ENCODE measurements at places on chromosomes 1 and 21.

- no peak for DNase-seq
Measured at GRCh38 chr1:203311368-203312301, 6.3 kb downstream of the BTG2 start.

GRCh38 chr1:57350610-57351009, 73.2 kb downstream of the DAB1 start:
- DNase-seq = no peak

- DNase-seq = no peak
Measured at GRCh38 chr1:1920057-1920607, 1.1 kb upstream of the TMEM52 start.

DNA sequence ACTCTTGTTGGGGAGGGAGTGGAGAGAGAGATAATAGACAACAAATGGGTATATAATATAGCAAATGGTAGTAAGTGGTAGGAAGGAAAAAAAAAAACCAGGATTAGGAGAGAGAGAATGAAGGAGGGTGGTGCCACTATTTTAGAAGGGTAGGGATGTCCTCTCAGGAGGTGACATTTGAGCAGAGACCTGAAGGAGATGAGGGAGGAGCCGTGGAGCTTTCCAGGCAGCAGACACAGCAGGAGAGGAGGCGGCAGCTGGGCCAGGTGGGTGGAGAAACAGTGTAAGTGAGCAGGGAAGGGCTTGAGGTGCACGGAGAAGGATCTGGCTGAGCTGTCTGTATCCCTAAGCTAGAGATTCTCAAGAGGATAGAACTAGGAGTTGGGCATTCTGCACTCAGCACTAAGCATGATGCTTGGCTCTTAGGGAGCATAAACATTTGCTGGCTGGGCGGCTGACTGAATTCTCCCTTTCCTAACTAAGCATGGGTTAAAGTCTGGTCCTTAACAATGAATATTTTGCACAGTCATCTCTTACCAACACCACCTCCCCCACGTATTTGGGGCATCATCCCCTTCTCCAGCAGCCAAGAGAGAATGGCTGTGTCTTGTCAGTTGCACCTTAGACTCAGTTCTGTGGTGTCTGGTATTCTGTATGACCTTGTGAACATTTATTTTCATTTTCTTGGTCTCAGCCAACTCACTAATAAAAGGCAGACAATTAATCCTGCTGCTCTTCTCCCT, 27.6 kb upstream of the SARS1 start:
- no peak for DNase-seq

- DNase-seq = no peak
Measured at GRCh38 chr1:228064741-228065542, 17.6 kb upstream of the ARF1 start.

GRCh38 chr1:26574719-26575251, 45.2 kb downstream of the RPS6KA1 start:
- DNase-seq = no peak

GRCh38 chr1:234782791-234783190, 172.8 kb upstream of the IRF2BP2 start:
- DNase-seq = no peak

DNA sequence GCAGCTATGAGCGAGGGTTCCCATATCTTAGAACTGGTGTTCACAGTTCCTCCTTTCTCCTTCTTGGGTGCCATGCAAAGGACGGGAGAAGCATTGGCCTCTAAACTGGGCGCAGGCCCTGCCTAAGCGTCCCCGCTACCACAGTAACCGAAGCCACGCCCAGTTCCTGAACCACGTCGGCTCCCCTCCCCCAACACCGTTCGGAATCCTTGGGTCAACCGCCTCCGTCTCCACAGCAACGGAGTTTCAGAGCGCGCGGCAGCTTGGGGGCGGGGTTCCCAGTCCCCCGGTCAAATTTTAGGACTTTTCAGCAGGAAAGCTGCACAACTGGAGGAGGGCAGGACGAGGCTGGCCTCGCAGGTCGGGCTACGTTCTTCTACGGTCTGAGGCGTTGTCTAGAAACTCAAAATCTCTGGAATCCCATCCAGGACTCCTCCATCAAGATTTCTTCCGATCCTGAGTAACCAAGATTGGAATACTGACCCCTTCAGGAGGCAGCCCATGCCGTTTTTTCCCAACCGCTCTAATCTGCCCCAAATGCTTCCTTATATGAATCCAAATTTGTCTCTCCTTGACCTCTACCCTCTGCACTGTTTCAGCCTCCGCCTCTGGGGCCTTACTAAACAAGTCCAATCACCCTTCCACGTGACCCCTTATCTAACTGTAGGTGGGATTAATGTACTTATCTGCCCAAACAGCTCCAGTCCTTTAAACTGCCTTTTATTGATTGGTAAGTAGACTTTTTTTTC, at the start of gene SPAG17:
Gene SPAG17 (minus strand): TSS at position 145 of the 749 bp plus-strand sequence. CDS start 71 bp downstream, at position 74.
- peak; percentile 95 for DNase-seq

- DNase-seq = no peak
Measured at GRCh38 chr1:35394386-35394785, 125.9 kb downstream of the ZMYM4 start.

GRCh38 chr1:169689395-169689794, 22.0 kb downstream of the SELL start:
- DNase-seq = no peak

DNA sequence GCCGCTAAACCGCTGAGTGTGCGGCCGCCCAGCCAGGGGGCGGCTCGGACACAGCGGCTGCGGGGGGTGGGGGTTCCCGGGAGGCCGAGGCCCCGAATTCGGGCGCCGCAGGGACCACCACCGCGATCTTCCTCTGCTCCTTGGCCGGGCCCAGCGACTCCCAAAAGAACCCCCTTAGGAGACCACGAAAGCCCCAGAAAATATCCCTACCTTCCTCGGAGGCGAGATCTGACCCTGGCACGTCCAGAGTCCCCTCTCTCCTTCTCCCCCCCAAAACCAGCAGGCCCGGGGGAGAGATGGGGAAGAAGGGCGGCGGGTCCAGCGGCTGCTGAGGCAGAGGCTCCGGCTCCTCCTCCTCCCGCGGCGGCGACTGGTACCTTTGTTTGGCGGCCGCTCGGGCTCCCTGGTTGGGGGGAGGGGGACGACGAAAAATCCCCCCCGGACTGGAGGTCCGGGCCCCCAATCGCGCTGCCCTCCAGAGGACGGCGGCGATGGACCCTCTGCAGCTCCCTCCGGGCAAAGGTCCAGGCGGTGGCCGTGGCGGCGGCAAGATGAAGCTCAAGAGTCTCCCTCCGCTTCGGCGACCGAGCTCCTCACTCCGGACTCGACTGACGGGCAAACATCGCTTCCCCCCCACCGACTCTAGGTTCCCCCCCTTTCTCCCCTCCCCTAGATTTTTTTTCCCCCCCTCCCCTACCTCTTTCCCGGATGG, at the start of gene ARID4B:
Gene ARID4B (minus strand): TSS at position 621 of the 712 bp plus-strand sequence. CDS start 1,260 bp downstream, outside the sequence.
- peak; percentile 71 for DNase-seq

- DNase-seq = peak; percentile 91
Measured at GRCh38 chr1:85229574-85230097, 28.8 kb upstream of the SYDE2 start.

DNA sequence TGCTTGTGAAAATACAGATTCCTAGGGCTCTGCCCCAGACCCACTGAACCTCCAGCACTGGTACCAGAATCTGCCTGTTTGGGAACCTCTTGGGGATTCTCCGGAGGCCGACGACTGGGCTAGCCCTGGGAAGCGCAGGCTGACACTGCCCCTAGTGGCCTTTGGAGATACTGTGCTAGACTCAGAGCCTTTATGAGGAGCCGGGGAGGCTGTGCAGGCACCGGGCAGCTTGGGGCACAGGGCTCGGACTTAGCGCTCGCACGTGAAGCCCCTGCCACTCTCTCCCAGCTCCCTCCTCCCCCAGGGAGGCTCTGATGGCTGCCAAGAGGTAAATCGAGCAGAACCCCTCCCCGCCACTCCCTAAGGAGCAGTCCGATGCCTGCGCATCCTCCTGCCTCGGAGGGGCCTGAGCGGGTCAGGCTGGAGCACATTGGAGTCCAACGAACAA, 144.6 kb upstream of the TNR start:
- peak; percentile 59 for DNase-seq

- peak; percentile 35 for DNase-seq
Measured at GRCh38 chr1:208298593-208299269, 54.5 kb upstream of the PLXNA2 start.

DNA sequence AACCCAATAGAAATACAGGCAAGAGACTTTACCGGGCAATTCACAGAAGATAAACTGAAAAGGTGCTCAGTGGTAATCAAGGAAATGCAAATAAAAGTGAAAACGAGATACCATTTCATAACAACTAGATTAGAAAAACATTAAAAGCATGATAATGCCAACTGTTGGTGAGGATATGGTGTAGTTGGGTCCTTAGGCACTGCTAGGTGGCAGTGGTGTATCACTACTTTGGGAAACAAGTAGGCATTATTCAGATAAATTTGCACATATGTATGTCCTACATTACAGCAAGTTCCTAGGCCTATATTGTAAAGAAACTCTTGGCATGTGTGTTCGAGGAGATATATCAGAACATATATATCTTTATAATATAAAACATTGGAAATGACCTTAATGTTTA, 31.0 kb downstream of the AZIN2 start:
- peak; percentile 0 for DNase-seq

- DNase-seq = no peak
Measured at GRCh38 chr1:203915811-203916210, 54.4 kb downstream of the SNRPE start.

GRCh38 chr1:206103979-206104378, 13.2 kb downstream of the AVPR1B start:
- DNase-seq = no peak

DNA sequence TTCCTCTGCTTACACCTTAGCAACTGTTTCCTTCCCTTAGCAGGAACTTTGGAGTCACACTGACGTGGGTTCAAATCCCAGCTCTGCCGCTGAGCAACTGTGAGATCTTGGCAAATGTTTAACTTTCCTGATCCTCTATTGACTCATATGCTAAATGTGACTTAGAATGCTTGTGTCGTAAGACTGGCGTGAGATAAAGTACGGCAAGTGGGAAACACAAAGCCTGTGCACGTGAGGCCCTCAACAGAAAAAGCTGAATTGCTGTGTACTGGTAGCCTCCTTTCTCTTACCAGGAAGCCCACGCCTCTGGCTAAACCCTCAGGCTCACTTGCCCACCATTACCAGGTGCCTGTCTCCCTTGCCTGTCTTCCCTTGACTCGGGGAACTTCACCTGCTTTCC, 135.4 kb upstream of the TNR start:
- DNase-seq = no peak

DNA sequence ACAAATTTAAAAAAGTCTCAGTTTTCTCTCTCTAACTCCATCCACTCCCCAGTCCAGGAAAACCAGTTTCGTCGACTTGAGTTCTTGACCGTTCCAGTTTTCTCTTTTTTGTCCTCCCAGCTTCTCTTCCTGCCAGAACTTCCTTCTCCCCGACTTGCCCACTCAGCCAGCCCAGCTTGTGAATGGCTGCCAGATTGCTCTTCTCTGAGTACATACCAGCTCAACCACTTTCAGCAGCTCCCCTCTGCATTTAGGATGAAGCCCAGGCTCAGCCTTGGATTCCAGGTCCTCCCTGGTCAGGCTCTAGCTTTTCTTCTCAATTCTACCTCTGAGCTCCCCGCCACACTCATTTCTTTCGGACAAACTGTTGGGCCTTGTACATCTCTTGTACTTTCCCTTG, 1.4 kb downstream of the DIO1 start:
- no peak for DNase-seq

GRCh38 chr21:29025328-29025713, 853 bp downstream of the USP16 start:
- DNase-seq = no peak

GRCh38 chr1:234758851-234759250, 148.9 kb upstream of the IRF2BP2 start:
- DNase-seq = no peak

- DNase-seq = no peak
Measured at GRCh38 chr1:68571454-68572235, 74.8 kb upstream of the DEPDC1 start.

DNA sequence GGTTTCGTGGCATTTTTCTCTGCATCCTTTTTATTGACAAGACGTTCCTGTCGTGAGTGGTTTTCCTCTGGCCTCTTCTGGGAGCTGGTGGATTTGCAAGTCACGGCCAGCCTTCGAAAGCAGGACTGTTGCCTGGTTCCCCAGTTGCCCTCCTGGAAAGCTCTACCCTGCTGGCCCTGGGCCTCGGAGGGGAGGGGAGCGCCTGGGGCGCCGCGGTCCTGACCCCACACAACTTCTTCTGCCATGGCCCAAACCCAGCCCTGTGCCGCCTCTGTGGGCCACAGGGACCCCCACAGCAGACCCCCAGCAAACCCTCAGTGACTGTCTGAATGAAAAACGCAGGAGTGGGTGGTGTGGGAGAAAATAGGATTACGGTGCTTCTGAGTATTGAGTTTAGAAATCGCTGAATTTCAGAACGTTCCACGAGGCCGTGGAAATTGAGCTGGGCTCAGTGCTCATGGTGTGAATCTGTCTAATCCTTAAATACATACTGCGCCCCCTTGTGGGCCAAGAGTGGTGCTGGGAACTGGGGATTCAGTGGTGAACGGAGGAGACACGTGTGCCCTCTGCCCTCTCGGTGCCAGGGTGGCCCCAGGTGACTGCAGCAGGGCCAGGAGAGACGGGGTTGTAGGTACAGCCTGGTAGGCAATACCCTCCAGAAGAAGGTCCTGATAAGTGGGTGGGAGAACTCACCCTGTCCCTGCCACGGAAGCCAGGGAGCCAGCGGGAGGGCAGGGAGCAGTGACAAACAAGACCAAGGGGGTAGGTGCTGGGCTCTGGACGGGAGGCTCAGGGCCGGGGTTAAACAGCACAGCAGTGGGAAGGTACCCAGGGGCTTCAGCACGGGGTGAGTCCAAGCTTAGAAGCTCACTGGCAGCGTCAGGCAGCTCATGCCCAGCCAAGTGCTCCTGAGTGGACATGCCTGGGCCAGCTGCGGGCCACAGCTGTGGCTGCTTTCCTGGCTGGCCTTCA, 101.2 kb upstream of the COL6A1 start:
- peak; percentile 12 for DNase-seq

GRCh38 chr1:201827321-201828216, 1.4 kb upstream of the IPO9 start:
- DNase-seq = no peak
